Fibroblast of pulmonary artery (primary cell): ENCODE measurements at places on chromosomes 5 and 9.

- DNase-seq = no peak
These were observed 992 bp downstream of the SETD9 start for GRCh38 chr5:56910210-56910965.

GRCh38 chr9:20623021-20623747, 885 bp upstream of the MLLT3 start:
- DNase-seq = no peak

- peak; percentile 91 for DNase-seq
These were observed 793.7 kb upstream of the RGMB start for GRCh38 chr5:97979740-97980139.

- DNase-seq = no peak
These were observed 21.5 kb downstream of the MYO10 start for GRCh38 chr5:16914584-16914983.

DNA sequence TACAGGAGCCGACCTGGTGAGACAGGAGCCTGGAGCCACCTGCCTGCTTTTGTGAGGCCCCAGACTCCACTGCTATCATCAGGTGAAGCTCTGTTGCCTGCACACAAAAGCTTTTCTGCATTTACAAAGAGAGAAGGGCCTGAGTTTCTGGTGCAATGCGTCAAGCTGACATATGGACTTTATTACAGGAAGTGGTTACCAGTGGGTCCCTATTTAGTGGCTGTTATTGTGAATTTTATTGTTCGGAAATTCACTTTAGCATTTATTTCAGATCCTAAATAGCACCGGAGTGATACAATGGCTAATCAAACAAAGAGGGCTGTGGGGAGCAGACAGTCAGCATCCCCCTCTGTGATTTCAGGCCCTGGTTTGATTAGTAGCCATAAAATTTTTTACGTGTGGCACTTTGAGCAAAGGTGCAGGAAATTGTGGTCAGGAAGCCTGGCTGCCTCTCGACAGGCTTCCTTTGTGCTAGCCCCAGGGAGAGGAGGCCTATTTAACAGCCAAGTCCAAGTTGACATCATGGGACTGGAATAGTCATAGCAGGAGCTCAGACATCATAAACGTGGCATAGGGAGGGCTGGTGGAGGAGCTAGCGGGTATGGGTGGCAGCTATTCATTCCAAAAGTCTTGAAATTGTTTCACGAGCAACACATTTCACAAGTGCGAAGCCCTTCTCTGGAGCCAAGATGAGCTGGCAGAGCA, 8.4 kb downstream of the TGFBI start:
- DNase-seq = peak; percentile 66

DNA sequence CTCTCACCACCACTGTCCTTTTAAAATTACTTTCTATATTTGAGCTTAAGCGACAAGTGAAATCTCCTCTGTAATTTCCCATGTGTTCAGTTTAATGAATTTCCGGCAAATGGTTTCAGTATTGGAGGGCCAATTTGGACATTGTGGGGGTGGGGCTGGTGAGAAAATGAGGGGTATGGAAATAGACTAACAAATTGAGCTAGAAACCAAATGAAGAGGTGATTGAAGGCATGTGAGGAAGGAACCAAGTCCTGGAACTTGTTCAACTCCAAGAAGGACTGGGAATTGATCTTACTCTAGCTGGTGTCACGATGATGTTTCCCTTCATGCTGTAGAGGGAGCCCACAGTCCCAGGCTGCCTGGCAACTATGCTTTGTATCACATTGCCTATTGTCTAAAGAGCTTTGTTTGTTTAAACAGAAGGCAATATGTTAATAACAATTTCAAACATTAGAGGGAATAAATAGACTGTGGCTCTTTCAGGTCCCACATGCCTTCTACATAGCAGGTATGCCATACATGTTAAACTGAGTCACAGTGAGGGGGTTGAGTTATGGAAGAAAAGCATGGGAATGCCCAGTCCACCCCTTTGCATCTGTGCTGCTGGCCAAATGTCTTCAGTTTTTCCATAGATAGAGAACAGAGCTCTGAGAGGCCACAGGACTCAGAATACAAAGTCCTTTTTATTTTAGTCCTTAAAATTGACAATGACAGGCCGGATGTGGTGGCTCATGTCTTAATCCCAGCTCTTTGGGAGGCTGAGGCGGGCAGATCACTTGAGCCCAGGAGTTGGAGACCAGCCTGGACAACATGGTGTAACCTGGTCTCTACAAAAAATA, 25.0 kb upstream of the MATR3 start:
- DNase-seq = peak; percentile 31

DNA sequence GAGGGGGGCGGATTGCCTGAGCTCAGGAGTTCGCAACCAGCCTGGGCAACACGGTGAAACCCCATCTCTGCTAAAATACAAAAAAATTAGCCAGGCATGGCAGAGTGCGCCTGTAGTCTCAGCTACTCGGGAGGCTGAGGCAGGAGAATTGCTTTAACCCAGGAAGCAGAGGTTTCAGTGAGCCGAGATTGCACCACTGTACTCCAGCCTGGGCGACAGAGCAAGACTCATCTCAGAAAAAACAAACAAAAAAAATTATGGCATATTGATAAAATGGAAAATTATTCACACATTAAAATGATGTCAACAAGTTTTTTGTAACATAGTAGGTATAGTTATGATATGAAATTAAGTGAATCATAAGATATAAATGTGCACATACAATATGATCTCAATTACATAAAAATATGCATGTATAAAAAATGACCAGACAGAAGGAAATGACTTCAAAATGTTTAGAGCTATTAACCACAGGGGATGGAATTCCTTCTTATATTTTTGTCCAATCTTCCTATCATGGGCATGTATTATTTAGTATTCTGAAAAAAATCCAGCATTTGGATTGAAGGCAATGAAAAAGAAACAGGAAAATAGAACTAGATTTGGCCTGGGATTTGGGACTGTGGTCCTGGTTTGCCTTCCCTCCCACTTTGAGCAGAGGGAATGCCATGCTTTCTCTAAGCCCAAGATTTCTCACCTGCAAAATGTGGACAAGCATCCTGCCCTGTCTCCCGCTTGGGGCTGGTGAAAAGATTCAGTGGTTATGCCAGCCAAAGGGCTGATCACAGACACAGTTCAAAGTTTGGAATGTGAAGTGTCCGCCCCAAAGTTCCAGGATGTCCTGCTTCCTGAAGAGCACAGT, 19.5 kb downstream of the SPAAR start:
- no peak for DNase-seq

GRCh38 chr9:133075925-133076630, 14.3 kb downstream of the CEL start:
- peak; percentile 78 for DNase-seq

DNA sequence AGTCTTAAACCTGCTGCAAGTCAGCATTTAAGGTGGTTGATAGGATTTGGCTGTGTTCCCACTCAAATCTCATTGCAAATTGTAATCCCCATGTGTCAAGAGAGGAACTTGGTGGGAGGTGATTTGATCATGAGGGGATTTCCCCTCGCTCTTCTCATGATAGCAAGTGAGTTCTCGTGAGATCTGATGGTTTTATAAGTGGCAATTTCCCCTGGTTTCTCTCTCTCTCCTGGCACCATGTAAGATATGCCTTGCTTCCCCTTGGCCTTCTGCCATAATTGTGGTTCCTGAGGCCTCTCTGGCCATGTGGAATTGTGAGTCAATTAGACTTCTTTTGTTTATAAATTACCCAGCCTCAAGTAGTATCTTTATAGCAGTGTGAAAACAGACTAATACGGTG, 84.3 kb upstream of the SMC2 start:
- DNase-seq = peak; percentile 23

DNA sequence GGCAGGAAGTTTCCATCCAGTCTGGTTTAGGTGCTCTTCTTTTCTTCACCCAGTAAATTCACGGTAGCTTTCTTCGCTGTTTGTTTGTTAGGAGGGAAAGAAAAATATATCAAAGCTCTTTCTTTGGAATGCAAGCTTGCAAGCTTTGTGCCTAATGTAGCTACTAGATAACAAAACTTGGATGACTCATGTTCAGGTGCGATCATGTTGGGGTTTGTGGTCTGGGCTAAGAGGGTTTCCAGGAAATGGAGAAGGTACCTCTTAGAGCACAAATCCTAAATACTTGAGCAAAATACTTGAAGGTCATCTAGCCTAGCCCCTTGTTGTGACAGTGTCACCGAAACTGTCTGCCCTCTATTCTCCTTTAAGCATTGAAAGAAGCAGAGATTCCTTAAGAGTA, 17.7 kb downstream of the SRP19 start:
- peak; percentile 18 for DNase-seq

GRCh38 chr5:165029099-165029870, 1523.9 kb downstream of the MAT2B start:
- DNase-seq = no peak

DNA sequence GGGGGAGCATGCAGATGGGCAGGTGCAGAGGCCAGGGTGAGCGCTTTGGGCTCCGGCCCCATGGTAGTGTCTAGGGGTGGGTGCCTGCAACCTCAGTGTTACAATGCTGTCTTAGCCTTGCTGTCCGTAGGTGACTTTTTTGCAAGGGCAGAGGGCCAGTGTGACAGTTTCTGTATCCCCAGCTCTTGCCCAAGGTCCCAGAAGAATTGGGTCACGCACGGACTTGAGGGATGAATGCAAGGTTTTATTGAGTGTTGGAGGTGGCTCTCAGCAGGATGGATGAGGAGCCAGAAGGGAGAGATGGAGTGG, 492.5 kb downstream of the AGTPBP1 start:
- DNase-seq = no peak

- no peak for DNase-seq
These were observed 207.2 kb upstream of the RASEF start for GRCh38 chr9:83270116-83270515.

GRCh38 chr5:17878541-17878940, 244.3 kb downstream of the TAF11L14 start:
- DNase-seq = no peak

DNA sequence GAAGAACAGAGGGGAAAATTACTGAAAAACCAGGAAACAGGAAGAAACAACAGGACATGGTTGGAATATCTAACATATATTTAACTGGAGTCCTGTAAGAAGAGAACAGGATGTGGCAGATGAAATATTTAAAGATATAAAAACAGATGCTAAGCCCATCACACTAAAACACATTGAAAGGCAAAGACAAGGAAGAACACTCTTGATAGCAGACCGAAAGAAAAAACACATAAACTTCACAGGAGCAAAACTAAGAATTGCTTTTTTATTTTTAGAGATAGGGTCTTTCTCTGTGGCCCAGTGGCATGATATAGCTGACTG, 324.4 kb upstream of the ARRDC3 start:
- DNase-seq = no peak

GRCh38 chr9:79616971-79617370, 45.2 kb downstream of the TLE4 start:
- DNase-seq = no peak

DNA sequence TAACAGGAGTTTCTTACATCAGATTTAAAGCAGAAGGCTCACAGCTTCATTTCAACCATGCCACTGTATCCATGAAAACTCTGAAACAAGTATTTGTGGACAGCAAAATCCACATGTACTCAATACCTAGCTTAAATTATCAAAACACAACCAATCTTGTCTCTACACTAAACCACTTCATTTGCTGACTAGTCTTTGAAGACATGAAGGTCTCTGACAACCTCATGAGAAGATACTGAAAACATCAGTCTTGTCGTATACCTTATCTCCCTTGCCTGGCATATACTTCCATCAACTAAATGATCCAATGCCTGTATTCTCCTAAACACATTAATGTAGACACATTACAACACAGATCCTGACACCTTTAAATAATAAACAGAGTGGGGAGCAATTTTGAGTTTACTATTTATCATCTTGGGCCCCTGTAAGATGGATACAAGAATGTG, 2.9 kb downstream of the RPS23 start:
- DNase-seq = no peak

GRCh38 chr9:14238518-14238917, 75.4 kb downstream of the NFIB start:
- peak; percentile 88 for DNase-seq

DNA sequence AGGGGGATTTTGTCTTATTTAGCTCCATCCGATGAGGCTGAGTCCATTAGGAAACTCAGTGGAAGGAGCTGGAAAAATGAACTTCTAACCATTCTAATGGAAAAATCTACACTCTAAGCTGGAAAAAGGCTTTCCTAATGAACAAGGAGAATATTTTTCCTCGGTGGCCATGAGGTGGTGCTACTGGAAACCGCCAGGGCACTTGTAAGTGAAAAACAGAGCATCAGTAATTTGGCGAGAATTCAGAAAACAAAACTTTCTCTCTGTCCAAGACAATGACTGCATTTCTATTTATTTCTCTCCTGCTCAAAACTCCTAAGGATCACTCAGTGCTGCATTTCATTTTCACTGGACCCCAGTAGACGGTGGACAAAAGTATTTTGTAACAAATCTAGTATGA, 237.6 kb downstream of the TENT4A start:
- no peak for DNase-seq

DNA sequence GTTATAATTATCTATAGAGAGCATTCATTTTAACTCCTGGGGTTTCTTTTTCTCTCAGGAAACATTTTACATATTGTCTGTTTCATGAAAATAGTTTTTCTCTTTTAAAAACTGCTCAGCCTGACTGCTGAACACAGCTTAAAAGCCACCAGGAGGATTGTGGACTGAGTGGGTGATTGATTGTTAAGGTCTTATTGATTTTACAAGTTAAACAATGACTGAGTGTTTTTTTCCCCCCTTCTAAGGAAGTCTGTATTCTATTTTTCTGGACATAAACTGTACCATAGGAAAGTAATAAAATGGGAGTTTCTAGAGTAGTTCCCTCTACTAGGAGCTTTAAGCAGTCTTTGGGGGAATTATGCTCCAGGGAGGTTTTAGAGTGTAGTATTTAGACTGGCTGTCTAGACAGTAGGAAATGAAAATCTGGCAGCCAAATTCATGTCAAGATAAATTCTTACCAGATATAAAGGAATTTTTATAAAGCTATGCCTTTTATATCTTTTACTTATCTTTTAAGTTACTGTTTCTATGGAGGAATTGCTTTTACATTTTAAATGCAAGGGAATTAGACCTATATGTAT, 463.9 kb downstream of the PRR16 start:
- DNase-seq = no peak

GRCh38 chr5:16406630-16407029, 59.0 kb downstream of the ZNF622 start:
- DNase-seq = no peak

- DNase-seq = peak; percentile 30
These were observed 128.5 kb upstream of the STC2 start for GRCh38 chr5:173456751-173457171.

DNA sequence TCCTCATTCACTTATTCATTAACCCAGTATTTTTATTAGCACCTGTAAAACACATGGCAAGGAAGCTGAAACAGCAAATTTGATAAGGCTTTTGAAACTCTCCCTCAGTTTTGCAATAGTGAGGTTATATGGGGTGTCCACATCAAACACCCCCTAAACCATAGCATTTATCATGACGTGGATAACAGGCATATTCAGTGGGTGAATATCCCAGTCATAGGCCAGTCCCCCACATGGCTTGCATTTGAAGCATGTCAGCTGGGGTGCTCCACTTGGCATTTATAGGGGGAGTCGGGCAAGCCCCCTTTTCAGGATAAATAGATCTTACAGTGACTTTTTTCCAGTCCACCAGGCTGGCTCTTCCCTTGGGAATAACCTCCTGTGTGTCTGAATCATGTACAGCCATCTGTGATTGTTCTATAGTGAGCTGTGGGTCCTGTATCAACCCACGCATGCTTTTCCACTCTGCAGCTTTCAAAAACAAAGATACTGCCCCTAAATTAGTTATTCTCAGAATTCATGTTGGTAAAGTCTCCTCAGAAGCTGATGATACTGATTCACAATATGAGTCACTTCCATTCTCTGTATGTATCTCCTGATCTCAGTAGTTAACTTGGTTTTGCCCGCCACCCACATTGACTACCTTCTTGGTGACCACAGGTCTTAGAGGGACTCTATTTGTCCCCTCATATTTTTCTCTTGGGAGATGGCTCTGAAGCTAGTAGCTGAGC, 84.4 kb upstream of the SPIN1 start:
- DNase-seq = no peak

- no peak for DNase-seq
These were observed 157.7 kb downstream of the BNC2 start for GRCh38 chr9:16712787-16713186.
